ENCODE measurements at places on chromosomes 7 and 10.

DNA sequence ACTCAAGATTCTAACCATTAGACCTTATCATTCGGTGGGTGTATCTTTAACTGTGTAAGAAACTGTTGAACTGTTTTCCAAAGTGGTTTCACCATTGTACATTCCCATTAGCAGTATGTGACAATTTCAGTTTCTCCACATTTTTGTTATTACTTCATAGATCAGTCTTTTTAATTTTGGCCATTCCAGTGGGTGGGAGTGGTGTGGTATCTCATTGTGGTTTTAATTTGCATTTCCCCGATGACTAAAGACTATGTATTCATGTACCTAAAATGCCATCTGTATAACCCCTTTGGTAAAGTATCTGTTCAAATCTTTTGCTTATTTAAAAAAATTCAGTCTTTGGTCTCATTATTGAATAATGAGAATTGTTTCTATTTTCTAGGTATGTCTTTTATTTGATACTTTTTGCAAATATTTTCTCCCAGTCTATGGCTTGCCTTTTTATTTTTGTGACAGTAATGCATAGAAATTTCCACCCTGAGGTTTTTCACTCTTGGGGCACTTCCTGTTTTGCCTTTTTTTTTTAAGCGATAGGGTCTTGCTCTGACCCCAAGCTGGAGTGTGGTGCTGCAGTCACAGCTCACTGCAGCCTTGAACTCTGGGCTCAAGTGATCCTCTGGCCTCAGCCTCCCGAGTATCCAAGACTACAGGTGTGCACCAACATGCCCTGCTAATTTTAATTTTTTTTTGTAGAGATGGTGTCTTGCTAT lies 141.1 kb upstream of the ITGB1 start:
- no peak for DNase-seq

- no peak for DNase-seq
Measured at GRCh38 chr7:95303013-95303905, 21.1 kb downstream of the PON1 start.

DNA sequence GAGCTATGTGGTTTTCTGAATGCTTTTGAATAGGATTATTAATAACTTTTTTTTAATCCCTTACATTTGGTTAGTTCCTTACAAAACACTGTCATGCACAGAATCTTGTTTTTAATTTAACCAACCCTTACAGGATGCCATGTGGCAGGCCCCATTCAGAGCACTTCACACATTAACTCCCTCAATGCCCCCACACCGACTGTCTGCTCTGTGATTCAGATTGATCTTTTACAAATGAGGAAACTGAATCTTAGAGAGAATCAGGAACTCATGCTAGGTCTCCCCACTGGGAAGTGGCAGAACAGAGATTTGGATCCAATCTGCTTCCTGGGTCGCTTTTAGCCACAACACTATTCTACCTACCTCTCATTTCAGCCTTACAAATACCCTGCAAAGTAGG lies 195.8 kb upstream of the NPVF start:
- DNase-seq: no peak

DNA sequence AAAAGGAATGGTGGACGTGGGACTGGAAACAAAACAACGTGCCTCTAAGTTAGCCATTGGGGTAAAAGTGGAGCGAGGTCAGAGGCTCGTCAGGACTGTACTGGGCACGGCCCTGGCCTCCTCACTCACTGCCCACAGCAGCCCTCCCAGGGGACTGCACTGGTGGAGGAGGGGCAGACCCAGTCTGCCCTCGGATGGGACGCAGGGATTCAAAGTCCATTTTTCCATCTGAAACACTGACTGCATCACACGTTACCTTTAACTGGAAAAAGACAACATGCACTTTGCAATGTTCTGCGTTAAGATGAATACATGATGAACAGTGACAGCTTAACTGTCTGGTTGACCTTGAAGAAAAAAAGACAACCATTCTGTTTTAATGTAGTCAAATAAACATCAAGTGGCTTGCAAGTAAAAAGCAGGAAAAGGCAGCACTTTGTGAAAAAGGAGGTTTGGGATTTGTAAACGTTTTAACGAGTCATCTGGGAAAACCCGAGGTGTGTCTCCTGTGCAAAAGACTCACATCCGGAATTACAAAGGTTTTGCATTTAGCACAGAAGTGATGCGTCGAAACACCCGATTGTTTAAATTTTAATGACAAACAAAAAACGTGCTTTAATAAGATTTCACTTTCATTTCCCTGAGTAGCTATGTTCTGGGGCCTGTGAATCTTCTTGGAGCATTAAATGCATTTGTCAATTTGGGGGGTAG lies 18.8 kb downstream of the KLF6 start:
- DNase-seq: no peak

- no peak for DNase-seq
Measured at GRCh38 chr10:86596266-86596665, 58.1 kb upstream of the OPN4 start.

DNA sequence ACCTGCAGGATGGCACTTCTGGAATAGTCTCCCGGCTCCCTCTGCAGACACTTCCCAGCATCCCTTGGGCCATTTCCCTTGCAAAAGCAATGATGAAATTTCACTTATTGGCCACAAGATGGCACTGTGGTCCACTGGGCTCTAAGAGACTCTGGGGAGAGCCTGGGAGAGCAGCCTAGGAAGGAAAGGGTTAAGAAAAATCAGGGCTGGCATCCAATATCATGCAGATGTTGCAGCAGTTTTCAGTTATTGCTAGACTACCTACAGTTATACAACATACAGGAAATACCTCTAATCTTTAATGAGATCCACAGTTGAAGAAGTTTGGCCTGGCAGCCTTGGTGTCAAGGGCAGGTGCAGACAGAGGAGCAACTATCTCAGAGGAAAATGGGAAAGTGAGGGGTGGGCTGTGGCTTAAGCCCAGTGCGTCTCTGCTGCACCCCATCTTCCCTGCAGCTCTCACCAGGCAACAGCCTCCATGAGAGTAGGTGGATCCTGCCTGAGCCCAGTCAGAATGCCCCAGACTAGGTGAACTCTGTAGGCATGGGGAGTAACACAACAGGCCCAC lies 100.2 kb upstream of the PRSS58 start:
- peak; percentile 35 for DNase-seq

DNA sequence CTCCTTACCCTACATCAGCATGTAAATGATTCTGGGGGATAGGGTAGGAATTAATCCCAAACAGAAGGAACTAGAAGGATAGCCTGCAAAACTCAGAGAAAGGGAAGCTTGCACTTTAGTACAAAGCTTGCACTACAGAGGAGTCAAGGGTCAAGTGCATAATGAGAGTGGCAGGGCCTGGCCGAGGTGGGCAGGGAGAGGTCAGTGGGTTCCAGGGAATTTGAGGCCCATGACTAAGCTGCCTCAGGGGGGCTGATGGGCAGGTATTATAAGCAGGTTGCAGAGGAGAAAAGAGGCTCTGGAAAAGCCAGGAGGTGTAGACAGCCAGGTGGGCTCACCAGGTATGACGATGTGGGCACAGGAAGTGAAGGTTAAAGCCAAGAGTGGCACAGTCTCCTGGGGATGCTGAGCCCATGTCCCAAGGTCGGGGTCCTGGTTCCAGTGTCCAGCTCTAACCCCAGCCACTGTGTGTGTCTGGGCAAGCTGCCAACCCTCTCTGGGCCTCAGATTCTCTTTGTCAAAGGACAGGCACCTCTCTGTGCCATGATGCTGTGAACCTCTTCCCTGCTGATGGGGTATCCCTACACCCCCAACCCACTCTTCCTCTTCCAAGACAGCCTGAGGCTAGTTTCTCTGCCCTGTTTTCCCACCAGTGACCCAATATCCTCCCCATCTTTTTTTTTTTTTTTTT lies 32.0 kb upstream of the ELN start:
- no peak for DNase-seq

- no peak for DNase-seq
Measured at GRCh38 chr10:102645741-102646609, 1.7 kb downstream of the TRIM8 start.

- DNase-seq: no peak
Measured at GRCh38 chr10:36336315-36336714, 694.2 kb upstream of the FZD8 start.

DNA sequence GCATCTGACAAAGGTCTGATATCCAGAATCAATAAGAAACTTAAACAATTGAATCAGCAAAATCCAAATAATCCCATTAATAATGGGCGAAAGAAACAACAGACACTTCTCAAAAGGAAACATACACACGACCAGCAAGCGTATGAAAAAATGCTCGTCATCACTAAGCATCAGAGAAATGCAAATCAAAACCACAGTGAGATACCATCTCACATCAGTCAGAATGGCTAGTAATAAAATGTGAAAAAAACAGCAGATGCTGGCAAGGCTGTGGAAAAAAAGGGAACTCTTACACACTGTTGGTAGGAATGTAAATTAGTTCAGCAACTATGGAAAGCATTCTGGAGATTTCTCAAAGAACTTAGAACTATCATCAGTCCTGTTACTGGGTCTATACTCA lies 496.7 kb downstream of the SH2D4B start:
- no peak for DNase-seq

- no peak for DNase-seq
Measured at GRCh38 chr7:27581119-27581518, 81.6 kb downstream of the HIBADH start.

DNA sequence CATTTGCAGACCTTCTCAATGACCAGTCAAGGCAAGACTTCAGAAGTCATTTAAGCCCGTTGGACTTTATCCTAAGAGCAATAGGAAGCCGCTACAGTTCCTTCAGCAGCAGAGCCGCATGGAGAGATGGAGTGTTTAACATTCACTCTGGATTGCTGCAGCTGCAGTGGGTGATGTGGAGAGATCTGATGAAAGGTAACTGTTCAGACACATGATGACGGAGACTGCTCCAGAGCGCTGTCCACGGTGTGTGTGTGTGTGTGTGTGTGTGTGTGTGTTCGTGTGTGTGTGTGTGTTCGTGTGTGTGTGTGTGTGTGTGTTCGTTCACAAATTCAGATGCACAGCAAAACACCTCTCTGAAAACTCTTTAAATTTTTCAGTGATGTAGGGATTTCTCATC lies 37.0 kb downstream of the SEC61G start:
- no peak for DNase-seq

- no peak for DNase-seq
Measured at GRCh38 chr10:37234692-37235091, 109.3 kb downstream of the ANKRD30A start.

GRCh38 chr10:103852856-103853255 lies 2.5 kb downstream of the SH3PXD2A start:
- DNase-seq: no peak

DNA sequence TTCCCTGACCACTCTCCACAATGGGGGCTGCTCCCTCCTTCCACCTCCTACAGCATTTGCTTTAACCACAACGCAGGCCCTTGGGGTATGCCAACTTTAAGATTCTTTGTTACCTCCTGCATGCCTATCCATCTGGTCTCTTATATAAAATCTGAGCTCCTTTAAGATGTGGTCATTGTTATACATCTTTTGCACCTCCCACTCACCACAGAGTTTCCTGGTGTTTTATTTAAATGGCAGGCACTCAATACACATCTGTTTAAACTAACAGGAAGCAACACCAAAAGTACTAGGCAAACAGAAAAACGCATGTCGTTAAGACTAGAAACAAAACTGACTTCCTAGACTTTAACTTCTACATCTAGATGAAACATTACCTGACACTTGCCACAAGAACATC lies 36.3 kb downstream of the SLC25A13 start:
- no peak for DNase-seq

DNA sequence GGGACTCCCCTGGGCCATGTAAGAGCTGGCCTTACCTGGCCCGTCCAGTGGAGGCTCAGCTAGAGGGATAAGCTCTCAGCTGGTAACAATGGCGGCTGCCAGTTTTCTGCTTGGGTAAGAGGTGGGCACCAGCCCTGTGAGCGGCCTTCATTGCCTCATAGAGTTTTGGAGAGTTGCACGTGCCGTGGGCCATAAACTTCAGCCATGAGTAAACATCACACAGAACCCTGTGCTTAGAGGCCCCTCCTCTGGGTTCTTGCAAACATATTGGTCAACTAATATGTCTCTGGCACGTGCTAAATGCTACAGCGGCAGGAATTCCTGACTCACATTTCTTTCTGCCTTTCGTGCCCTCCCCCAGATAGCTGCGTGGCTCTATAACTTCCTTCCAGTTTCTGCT lies 103.9 kb upstream of the LEP start:
- DNase-seq: no peak

- DNase-seq: no peak
Measured at GRCh38 chr7:91140982-91141381, 123.3 kb upstream of the FZD1 start.

- no peak for DNase-seq
Measured at GRCh38 chr10:15712883-15713282, 6.8 kb downstream of the ITGA8 start.

DNA sequence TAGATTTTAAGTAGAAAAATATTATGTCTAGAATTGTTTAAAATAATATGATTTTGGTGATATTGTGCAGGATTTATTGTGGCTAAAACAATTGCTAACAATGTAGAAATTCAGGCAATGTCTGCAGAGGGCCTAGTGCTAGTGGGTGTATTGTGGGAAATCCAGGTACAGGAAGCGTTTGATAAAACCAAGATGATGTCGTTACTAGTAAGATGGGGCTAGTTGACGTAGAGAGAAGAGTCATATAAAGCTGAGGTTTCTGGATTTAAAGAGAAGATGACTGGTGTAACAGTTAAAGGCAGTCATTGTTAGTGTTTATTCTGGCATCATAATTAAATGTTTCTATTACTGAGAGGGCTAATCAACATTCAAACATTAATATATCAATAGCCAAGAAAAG lies 43.5 kb downstream of the ADK start:
- DNase-seq: no peak

GRCh38 chr10:22341190-22341925 lies 3.9 kb upstream of the SPAG6 start:
- DNase-seq: no peak

- no peak for DNase-seq
Measured at GRCh38 chr10:49446031-49446430, 50.1 kb upstream of the DRGX start.

DNA sequence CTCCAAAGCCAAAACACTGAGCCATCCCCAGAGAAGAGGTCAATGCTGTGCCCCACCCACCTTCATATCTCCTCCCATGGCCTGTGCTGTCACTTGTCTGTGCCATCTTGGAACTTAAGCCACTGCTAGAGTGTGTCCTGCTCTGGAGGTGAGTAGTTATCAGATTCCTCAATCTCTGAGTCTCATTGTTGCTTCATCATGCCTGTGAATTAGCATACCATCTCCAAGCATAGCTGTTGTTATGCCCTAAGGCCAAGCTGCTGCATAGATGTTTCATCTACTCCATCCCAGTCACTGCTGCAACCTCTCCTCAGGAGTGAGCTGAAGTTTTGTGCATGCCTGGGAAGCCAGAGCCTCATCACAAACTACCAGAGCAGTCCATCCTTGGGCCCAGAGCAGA lies 349.0 kb downstream of the ZWINT start:
- no peak for DNase-seq

DNA sequence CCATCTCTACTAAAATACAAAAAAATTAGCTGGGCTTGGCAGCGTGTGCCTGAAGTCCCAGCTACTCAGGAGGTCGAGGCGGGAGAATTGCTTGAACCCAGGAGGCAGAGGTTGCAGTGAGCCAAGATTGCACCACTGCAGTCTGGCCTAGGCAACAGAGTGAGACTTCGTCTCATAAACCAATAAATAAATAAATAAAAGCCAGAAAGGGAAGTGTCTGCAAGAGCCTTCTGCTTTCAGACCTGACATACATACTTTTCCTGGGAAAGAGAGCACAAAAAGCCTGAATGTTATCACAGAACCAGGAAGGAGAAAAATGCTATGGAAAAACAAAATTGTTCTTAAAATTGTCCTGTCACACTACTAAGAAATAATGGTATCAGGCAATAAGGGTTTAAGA lies 4.1 kb upstream of the KIF5B start:
- no peak for DNase-seq
